ENCODE measurements at places on chromosomes 1 and 21.

DNA sequence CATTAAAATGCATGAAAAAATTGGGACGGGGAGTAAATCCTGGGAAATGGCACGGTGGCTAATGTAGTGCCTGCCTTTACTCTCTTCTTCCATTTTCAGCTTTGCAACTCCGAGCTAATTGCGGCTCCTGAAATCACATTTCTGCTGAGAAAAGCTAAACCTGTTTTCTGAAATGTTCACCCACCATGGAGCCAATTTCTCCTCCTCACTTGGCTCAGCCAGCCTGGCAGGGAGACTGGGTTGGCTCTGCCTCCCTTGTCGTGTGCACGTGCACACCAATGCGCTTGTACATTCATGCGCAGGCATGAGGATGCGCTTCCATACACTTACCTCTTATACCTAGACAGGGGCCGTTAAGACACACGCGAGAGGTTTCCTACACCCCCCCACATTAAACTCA lies 165.4 kb downstream of the PLXNA2 start:
- DNase-seq, result no peak

DNA sequence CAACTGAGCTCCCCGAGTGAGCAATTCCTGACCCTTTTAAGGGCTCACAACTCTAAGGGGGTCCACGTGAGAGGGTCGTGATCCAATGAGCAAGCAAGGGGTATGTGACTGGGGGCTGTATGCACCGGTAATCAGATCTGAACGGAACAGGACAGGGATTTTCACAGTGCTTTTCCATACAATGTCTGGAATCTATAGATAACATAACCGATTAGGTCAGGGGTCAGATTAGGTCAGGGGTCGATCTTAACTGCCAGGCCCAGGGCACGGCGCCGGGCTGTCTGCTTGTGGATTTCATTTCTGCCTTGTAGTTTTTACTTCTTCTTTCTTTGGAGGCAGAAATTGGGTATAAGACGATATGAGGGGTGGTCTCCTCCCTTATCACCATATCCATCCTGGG lies 30.7 kb upstream of the OPRD1 start:
- DNase-seq, result no peak

DNA sequence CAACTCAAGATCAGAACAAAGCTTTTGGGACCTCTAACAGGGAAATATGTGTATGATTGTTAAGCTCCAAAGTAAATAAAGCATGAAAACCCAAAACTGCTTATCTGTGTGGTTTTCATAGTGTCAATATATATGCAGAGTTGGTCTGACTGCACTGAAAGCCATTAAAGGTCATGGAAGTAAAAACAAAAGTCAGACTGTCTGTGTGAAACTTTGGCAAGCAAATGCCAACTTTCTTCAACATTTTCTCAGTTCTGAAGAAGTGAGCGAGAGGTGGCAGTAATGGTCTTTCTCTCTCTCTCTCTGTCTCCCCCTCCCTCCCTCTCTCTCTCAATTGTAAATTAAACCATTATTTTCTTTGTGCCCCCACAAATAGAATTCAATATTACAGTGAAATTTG lies 100.1 kb upstream of the S1PR1 start:
- no peak for DNase-seq

DNA sequence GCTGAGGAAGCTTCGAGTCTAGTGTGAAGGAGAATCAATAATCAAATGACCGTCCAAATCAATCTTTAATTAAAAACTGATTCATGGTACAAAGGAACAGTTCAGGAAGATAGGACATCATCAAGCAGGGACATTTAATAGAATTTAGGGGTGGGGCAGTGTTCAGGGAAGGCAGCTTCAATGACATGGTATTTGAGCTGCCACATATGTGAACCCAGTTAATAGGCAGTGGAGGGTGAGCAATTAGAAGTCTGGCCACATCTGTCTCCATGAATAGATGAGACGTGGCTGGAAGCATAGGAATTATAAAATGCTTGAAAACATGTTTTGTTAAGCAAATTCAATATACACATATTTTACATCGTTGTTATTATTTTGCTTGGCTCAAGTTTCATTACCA lies 362.7 kb downstream of the PRDM2 start:
- no peak for DNase-seq

- no peak for DNase-seq
Measured at GRCh38 chr1:201535919-201536245, 3.0 kb upstream of the NAV1 start.

- DNase-seq, result no peak
Measured at GRCh38 chr1:203305809-203306088, 430 bp downstream of the BTG2 start.

DNA sequence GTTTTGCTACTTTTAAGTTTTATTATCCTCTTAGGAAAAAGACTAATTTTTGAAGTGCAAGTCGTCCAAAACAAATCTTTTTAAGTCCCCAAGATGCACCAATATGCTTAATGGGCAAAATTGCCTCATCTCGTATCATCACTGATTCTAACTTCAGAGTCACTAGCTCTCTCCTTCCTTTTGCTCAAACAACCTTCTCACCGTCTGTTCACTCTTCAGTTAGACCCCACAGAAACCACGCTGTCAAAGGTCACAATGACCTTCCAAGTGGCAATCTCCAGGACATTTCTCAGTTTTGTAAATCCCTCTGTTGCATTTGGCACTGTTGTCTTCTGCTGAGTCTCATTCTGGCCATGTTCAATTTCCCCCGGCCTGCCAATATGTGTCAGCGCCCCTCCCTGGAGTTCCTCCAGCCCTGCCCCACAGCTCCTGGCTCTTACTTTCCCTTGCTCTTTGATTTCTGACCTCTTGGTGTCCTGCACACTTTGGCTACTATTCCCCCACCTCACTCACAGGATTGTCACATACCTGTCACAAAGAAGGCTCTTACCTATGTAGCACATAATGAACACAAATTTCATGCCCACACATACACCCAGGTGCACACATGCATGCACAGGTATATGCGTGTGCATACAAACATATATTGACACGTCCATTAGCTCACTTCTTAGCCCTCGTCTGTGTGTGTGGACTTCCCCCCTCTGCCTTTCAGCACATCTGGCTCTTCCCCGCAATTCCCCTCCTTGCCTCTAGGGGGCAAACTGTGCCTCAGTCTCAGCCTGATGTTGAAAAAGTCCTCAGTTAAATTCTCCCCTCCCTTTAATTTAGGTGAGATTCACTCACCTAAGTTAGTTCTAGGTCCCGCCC lies 354.0 kb upstream of the DUSP10 start:
- DNase-seq, result peak; percentile 16

- no peak for DNase-seq
Measured at GRCh38 chr1:198534548-198535418, 5.7 kb downstream of the ATP6V1G3 start.

GRCh38 chr1:223845037-223845809 lies 524 bp downstream of the TP53BP2 start:
- peak; percentile 27 for DNase-seq

GRCh38 chr1:47436304-47436978 lies 1.4 kb upstream of the FOXD2 start:
- peak; percentile 78 for DNase-seq

DNA sequence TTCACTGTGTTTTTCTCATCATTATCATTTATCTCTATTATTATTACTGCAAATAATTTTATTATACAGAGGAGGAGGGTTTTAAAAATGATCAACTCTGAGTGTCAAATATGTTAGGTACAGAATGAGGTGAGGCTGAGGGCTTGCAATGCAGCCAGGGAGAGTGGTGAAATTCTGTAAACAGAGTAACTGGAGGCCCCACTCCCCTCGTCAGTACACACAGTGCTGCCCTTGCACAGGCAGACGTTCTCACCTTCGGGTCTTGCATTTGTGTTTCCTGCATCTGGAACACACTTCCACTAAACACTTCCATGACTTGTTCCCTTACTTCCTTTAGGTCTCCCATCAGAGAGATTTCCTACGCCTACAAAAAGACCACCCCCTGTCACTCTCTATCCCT lies 24.3 kb upstream of the COA6 start:
- DNase-seq, result no peak

DNA sequence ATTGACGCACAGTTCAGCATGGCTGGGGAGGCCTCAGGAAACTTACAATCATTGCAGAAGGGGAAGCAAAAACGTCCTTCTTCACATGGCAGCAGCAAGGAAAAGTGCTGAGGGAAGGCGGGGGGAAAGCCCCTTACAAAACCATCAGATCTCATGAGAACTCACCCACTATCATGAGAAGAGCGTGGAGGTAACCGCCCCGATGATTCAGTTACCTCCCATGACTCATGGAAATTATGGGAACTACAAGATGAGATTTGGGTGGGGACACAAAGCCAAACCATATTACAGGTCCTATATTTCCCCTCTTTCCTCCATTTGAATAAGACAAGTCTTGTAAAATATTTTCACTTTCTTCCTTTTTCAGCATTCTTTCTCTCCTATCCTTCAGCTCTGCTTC lies 7.7 kb upstream of the TTLL7 start:
- DNase-seq, result no peak

DNA sequence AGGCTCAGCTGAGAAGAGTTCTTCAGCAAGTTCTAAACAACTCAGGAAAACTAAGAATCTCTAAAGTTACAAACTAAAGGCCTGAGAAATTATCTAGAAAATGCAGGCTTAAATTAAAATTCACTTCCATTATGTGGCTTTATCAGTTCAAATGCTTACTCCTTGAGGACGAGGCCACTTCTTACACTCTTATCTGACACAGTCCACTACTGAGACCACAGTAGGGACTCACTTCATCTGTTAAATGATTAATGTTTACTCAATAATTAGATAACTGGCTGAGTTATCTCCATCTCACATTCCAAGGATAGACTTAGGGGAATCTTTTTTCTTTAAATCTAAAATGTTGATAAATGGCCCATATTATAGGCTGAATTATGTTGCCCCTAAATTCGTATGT lies 1.6 kb downstream of the C1orf141 start:
- DNase-seq, result no peak

DNA sequence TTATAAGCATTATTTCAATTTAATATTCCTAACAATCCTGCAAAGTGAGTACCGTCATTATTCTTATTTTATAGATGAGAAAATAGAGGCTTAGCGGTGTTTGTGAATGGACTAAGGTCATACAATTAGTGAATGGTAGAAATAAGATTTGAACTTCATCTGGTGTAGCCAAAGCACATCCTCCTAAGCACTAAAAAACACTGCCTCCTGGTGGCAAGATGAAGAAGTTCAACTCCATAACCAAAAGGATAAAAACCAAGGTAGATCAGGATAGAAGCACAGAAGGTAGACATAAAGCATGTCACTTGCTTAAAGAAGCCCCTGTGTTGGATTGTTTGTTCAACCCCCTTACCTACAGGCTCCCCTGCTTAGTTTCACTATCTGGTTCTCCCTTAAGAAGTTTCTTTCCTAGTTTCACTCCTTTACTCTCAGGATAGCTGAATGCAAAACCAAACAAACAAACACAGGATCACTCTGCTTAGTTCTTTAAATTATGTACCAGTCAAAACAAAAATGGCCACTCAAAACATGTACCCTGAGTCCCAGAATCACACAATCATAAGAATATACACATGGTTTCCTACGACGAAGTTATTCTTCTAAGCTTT lies 12.7 kb upstream of the AIM2 start:
- DNase-seq, result no peak

- DNase-seq, result no peak
Measured at GRCh38 chr1:159686599-159687299, 27.6 kb downstream of the CRP start.

DNA sequence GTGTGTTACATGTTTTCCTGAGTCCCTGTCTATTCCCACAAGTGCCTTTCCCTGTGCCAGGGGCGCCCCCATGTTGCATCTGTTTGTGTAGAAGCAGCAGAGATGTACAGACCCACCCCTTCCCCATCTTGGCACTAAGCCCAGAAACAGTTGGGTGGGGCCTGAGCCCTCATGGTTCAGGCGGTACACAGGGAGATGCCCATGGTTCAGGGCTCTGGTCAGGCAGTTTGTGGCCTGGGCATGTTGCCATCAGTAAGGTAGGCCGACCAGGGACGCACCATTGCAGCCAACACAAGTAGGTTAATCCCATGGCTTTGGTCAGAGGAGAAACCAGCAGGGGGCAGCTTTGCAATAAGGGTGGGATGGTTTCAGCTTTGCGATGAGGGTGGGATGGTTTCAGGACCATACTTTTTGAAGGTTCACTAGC lies 914 bp upstream of the ADGRB2 start:
- DNase-seq, result no peak

DNA sequence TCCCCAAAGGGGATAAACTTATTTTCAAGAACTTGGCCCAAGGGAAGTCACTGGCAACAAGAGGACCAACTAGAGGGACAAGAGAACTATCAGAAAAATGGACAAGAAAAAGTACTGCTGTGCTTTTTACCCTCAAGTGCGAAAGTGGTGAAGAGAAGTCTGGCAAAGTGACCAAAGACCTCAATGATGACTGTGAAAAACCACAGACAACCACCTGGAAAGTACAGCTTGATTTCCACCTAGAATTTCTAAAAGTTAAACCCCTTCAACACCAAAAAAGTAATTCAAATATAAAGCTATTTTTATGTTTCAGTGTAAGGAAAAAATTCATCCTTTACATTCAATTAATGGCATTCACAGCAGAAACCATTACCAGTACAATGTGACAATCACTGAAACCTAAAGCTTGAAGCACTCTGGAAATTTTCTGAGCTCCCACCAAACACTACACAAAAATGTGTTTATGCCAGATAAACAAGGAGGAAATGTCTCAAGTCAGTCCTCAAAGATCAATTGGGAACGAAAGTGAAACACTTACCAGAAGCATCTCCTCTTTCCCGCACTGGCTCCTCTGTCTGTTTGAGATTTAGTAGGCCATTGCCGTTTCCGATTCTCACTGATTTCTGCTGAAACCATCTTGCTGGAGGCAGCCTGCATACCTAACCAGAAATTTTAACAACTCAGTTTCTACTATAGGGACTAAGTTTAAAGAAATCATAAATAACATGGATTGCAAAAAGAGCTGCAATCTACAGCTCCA lies 8.3 kb downstream of the SDE2 start:
- no peak for DNase-seq

DNA sequence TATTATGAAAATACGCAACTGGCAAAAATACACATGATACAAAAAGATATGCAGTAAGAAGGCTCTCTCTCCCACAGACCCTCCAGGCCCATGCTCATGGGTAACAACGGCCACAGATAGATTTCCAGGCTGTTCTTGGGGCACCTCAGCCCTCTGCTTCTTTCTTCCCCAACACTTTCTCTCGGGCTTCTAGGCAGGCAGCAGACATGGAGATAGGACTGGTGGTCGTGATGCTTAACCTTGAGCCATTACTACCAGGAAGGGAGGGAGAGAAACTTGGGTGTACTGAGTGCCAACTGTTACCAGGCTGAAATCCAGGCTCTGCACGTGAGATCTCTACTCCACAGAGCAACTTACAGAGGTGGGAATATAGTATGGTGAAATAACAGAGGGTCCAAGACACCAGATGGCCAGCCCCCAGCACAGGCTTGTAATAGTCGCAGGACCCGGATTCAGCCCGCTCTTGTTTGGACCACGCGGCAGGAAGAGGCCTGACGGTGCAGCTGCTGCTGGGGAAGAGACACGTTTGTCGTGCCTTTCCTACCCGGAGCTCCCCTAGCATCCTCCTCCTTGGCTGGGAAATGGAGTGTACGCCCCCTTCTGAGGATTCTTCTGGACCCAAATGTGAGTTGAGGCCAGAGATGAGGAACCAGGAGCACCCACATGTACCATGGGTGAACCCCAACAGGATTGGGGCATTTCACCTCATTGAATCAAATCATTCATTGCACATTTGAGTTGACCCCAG lies 441.1 kb upstream of the VAMP3 start:
- no peak for DNase-seq

- DNase-seq, result no peak
Measured at GRCh38 chr1:26278303-26278702, 1.6 kb upstream of the SH3BGRL3 start.
